ENCODE measurements at places on chromosomes 2 and 18.

GRCh38 chr2:150733051-150733618 is 245.7 kb upstream of the RND3 start:
- no peak for DNase-seq

DNA sequence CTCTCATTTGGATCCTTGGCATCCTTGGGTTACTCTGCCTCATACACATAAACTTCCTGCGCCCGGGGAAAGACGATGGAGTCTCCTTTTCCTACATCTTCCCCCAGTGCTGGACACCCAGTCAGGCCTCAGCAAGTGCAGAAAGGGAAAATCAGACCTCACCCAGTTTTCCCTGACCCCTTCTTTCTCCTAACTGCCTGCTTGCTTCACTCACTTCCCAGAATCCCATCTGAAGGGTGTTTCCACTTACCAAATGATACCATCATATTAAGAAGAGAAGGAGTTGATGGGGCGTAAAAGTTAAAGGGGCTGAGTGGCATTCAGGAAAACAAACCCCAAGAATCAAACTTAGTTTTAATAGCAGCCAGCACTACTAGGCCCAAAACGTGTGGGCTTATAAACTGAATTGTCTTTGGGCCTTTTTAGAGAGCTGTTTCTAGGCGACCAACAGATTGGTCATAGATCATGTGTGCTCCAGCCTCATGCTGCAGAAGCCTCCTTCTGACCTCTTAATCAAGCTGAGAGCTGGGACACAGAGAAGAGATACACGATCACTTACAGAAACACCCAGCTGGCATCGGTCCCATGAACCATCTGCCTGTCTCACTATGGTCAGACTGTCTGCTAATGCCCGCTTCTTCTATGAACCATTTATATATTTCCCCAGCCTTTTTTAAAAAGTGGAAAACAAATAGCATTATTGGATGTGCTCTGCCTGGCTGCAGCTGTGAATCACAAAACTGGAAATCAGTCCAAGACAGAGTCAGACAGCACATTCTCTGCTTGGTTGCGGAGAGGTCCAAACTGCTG is 165.7 kb upstream of the SLC14A2 start:
- no peak for DNase-seq

DNA sequence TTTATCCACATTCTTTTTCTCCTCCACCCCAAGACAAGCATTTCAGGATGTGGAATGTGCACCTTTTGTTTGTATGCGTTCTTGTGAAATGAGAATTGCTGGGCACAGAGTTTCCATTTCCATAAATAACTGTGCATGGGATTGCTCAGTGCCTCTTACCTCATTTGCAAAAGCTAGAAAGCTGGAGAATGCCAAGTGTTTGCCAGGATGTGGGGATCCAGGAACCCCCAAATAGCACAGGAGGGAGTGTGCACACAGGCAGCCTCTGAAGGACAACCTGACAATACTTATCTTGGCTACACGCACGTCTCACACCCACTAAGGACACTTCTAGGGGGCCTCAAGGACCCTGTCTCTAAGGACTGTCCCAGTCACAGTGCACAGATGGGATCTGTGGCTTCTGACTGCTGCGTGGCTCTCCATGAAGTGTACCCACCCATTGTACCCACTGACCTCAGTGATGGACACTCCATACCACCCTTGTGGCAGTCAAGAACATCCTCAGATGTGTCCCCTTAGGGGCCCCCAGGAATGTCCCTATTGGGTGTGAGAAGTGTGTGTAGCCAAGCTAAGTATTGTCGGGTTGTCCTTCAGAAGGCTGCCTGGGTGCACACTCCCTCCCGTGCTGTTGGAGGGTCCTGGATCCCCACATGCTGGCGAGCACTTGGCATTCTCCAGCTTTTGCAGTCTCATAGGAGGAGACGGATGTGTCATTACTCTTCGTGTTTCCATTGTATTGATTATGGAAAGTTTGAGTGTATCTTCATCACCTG is 38.4 kb downstream of the CAPN13 start:
- no peak for DNase-seq

DNA sequence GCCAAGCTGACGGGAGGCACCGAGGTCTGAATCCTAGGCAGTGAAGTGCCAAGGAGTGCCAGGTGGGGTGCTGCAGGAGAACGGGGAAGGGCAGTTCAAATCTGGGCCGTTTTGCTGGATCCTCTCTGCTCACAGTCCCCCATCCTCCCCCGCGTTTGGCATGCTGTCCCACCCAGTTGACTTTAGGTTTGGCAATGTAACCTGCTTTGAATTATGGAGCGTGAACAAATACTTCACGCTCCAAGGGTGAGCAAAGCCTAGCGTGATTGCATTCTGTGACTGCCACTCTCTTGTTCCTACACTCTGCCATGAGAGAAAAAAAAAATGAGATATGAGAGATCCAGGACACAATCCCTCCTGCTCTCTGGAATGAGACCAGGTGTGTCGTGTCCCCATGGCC is 381.9 kb downstream of the ZNF516 start:
- DNase-seq = no peak

DNA sequence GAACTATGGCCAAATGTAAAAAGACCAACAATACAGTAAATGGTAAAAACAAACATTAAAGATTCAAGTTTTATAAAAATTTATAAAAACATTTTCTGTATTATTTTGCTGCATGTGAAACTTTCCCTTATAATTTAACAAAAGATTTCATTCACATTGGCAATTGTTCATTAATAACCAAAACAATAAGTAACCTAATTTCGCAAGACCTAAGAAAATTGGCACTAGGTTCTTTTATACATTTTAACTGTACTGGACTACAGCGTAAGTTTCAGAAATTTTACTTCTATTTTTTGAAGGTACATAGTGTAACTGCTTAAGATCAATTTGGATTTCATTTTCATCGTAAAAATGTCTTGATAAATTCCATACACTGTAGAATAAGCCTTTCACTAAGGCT is 77.2 kb downstream of the FANCL start:
- no peak for DNase-seq

- no peak for DNase-seq
These were observed 523.0 kb downstream of the TXNL1 start for GRCh38 chr18:56115071-56116015.

- DNase-seq = no peak
These were observed 100.9 kb downstream of the SPRED2 start for GRCh38 chr2:65331336-65332025.

- DNase-seq = no peak
These were observed 13.9 kb downstream of the NOSTRIN start for GRCh38 chr2:168816369-168816768.

DNA sequence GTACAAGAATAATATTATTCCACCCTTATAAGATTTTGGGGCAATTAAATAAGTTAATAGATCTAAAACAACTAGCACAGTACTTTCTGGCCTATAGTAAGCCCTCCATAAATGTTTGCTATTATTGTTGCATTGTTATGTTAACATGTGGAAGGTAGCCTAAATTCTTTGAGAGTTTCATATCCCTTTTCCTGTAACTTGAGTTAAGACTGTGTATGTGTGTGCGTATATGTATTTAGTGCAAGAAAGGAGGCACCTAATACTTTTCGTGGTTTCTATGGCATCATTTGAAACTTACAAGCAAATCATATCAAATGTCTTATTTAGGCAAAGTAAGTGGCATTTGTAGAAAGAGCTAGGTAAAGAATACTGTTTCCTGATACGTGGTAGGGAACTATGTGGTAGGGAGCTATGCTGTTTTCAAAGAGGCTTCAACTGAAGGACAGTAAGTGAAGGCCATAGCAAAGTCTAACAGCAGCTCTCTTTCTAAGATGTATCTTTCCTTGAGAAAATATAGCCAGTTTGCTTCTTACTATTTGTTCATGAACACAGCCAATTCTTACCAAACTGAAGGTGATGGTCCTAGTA is 36.8 kb upstream of the C2orf74 start:
- DNase-seq = no peak

DNA sequence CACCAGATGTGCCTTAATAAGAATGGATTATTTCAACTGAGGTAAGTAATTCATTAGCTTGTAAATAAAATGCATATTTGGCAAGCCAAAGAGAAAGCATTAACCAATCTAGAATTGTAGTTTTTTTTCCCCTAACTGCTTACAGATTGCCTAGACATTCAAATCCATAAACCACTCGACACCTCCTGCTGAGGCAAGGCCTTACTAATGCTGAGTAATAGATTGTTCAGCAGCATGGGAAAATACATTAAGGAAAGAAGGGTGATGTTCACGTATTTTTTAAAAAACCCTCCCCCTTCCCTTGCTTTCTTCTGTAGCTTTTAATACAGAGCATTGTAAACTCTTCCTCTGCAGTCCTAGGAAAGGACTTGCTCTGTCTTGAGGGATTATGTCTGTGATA is 17.0 kb upstream of the LINC00305 start:
- no peak for DNase-seq

GRCh38 chr2:96264656-96265348 is 995 bp downstream of the TMEM127 start:
- DNase-seq = peak; percentile 41

DNA sequence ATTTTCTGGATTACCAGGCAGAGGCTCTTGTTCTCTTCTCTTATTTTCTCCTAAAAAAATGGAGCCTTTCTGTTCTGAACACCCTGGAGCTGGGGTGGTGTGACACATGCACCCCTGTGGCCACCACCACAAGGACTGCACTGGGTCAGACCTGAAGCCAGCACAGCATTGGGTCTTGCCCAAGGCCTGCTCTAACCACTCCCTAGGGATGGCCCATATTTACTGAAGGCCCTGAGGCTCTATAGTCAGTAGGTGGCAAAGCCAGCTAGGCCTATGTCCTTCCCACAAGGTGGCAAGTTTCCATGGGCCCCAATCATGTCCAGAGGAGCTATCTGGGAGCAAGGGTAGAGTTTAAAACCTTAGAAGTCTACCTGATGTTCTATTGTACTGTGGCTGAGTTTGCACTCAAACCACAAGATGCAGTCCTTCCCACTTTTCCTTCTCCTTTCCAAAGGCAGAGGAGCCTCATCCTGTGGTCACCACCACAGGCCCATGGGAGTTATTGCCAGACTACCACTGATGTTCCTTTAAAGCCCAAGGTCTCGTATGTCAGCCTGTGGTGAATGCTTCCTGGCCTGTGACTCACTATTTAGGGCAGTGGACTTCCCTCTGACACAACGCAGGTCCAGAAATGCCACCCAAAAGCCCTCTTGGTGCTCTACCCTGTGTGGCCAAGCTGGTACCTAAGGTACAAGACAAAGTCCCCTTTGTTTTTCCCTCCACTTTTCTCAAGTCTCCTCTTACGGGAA is 15.0 kb upstream of the FMNL2 start:
- no peak for DNase-seq

DNA sequence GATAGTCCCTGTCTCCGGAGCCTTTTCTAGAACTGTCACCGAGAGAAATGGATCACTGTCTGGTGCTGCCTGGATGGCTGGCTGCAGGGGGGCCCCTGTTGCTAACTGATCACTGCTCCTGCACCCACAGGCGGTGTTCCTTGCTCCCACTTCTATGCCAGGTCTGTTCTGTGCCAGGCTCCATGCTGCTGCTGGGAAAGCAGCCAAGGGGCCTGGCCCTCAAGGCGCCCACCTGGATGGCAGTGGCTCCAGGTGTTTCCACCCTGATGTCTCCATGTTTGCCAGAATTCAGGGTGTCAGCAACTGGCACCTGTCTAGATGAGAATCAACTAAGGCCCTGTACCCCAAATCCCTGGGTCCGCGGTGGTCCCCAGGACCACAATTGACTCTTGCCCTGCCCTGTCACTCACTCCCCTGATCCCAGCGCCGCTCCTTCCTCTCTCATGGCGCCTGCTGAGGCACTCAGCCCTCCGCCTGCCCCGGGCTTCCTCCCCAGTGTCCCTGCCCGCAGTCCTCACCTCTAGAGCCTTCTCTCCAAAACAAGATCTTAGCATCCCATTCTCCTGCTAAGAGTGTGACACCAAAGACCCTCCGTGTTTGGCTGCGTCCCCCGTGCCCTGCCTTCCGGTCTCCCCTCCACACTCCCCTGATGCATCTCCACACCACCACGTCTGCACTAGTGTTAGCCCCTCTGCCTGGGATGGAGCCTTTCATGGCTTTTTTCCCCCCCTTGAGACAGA is 72.5 kb upstream of the OTOF start:
- no peak for DNase-seq

DNA sequence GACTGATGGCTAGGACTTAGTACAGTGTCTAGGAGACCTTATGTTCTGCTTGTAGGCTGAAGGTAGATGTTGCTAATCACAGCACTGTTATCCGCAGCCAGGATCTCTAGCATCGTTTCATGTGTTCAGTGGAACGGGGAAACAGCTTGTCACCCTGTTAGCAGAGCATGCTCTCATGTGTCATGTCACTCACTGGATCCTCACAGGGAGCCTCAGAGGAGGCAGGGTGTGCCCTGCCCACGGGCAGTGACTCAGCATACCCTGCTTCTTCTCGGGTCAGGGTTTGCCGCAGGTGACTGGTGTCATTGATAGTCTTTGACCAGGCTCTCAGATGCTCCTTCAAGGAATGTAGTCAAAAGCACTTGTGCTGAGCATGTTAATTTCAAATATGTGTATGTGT is 44.4 kb downstream of the RPIA start:
- DNase-seq = no peak

DNA sequence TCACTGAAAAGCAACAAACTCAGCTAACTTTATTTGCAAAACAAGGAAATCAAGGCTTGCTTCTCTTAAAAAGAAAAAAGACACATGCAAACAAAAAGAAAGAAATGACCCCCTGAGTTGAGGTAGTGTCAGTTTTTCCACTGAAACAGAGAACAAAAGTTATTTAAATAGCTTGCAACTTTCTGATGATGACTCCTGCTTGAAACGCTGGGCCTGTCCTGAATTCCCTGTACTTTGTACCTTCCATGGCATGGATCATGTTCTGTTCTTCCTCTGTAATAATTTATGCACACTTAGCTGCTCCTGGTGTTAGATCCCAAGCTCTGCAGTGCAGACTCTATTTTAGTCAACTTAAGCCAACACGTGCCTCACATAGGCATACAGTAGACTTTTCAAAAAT is 84.0 kb downstream of the SKA1 start:
- DNase-seq = no peak

DNA sequence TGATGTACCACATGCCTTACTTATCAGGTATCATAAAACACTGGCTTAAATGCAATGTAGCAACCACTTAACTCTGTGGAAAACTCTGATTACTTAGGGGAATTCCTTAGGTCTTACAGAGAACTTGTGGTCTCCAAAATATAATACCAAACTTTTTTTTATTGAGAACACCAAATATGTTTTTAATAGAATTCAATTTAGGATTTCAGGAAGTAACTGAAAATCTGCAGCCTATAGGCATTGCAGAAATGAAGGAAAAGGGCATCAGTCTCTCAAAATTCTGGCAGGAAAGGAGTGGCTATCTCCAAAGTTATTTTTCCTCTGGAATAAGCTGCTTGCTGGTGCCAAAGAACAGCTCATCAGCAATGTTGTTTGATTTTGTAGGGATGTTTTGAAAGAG is 105.3 kb upstream of the UGP2 start:
- no peak for DNase-seq

- DNase-seq = no peak
These were observed 22.2 kb upstream of the ZFP36L2 start for GRCh38 chr2:43248621-43249020.
